Fibroblast of gingiva (primary cell): ENCODE measurements at places on chromosomes 3 and 15.

DNA sequence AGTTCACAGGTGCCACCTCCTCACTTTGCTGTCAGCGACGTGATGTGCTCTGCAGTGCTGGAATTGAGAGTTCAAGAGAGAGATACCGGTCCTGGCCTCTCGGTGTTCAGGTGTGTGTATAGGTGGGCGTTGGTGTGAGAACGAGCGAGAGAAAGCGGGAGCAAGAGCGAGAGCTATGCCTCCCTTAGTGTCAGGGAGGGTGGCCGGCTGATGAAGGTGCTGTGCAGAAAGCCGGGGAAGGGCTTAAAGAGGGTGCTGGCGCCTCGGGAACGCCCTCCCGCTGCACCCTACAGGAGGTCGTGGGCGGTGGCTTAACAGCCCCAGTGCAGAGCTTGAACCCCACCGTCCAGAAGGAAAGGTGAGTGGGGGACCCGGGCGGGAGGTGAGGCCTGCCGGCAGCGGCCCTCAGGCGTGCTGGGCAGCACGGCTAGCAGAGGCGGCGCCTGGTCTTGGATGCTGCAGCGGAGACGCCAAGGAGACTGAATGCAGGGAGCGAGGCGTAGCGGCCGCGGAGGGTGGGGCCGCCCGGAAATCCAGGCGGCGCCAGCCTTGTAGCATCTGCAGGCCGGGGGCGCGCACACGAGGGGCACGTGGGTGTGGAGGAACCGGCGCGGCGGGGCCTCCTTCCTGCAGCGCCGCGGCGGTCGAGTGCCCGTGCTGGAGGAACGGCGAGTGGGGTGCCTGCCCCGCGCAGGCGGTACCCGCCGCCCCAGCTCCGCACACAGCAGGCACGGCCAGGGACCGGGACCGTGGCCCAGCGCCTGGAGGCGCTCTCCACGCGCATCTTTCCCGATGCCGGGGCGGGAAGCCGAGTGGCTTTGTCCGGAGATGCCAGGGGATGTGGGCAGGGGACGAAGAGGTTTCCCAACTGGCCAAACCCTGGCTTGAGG is 246.8 kb upstream of the TOPAZ1 start:
- no peak for DNase-seq

GRCh38 chr3:138834596-138835396 is at the start of gene PIK3CB:
PIK3CB (minus strand) TSS chr3:138834928; CDS start chr3:138759343, 75,585 bp downstream.
- DNase-seq: peak; percentile 86

DNA sequence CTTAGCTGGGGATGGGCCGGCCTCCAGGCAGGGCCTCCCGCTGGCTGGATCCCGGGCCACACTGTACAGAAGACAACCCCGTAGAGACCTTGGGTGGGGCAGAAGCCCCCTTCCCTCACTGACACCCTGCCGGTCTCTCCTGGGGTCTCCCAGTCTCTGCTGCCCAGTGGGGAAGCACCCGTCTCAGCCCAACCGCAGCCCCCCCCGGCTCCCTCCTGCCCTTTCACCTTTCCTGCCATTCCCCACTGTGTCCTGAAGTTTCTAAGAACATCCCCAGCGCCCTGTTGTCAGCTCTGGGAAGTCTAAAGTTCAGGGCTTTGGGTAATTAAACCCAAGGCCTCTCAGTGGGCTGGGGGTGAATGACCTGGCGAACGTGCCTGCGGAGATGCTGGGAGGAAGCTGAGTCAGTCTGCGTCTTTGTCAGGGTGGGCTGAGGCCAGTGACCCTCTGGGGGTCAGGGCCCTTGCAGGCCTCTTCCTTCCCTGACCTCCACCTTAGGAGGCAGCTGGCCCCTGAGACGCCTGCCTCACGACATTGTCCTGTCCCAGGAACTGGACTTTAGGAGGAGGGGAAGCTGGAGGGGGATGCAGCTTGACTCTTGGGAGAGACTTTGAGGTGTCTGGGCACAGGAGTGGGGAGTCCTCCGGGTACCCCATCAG is 1.4 kb upstream of the SLC51A start:
- DNase-seq: no peak

DNA sequence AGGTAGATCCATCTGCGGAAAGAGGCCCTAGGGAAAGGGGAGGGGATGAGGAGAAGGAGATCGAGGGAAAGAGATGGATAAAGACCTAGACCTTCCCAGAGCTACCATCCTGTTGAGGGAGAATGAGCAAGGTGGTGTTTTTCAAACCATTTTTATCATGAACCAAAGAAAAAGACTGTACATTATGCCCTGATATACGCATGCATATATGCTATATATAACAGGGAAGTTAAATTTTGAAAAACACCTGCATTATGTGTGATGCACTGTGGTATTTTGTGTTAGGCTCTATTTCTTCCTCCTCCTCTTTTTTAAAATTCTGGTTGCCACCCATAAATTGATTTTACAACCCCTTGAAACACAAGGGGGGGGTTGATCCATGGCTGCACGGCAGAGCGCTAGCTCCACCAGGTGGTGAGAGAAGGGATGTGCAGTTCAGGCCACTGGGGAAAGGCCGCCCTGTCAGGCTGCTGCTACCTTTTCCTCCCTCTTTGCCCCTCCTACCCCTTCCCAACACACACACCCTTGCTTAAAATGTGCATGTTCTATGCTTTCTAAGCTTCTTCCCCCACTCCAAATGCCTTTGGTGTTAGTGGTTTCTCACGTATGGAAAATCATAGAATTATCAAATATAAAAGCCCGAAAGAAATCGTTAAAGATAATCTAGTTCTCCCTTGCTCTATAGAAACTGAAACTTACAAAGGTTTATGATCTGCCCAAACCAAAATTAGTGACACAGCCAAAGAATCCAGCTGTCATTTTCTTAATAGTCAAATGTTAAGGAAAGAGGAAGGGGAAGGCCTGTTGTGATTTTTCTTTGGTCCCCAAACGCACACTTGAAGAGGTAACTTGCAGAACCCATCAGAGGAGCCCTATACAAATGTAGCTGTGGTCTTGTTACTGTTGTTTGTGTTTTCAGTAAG is 262.0 kb upstream of the UMPS start:
- DNase-seq: no peak
